ENCODE measurements at places on chromosomes 3 and 15.

- no peak for ATAC-seq
These were observed 3.5 kb downstream of the B3GALNT1 start for GRCh38 chr3:161101609-161102008.

GRCh38 chr3:50338965-50339364 lies 1.7 kb downstream of the RASSF1 start:
- ATAC-seq: no peak

GRCh38 chr3:28224430-28224829 lies 17.0 kb upstream of the CMC1 start:
- no peak for ATAC-seq

DNA sequence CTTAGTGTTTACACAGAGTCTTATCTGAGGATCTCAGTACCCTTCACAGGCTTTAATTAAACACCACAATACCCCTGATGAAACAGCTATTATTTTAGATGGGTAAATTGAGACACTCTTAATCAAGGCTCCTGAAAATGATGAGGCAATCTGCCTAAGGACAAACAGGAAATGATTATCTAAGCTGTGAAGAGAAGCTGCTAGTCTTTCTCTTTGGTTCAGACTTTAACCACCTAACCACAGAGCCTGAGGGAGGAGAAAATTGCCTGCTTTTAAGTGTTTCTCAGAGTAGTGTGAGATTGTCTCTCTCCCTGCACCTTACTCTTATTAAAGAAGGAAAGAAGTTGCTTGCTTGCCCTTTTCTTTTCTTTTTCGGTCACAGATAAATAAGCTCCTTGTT lies 364.3 kb upstream of the ADAMTS9 start:
- ATAC-seq: no peak

DNA sequence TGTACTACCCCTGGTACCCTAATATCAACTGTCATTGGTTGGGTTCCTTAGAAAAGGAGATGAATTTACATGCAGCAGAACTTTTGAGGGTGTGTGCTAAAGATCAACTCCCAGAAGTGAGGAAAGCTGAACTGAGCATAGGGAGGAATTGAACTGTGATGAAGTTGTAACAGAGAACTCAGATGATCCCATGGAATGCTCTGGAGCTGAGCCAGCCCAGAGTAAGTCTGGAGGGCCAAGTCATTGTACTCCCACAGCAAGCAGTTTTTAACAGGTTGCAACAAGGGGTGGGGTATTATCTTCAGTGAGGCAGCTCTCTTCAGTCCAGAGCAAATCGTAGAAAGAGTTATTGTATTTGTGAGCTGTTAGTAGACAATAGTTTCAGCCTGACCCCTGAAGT lies 572.3 kb downstream of the PYDC2 start:
- no peak for ATAC-seq

DNA sequence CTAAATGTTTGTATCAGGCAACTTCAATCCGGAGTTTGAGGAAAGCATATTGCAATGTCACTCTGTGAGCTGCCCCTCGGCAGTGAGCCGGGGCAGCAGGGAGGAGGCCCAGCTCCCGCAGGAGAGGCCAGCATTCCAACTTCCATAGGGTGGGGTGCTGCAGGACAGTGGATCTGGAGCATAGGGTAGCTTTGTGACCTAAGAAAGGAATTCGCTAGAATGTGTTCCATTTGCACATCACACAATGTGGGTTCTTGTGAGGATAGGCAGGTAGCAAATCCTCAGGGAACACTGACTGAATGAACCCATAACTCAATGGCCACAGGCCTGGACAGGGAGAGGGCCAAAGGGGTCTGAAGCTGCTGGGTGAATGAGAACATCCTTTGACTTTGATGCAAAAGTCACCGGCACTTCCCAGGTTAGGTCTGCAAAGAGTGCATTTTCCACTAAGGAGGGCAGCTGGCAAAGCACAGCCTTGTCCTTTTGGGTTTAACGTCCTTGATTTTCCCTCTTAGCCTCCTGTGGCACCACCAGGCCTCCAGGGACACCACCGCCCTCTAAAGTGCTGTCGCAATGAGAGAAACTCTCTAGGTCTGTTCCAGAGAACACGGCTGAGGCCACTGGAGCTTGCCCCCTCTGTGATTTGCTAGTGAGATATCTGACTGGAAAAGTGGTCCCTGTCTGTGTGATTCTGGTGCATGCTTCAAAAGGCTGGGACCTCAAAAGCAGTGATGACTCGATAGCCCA lies 36.2 kb downstream of the GABRB3 start:
- ATAC-seq: no peak

DNA sequence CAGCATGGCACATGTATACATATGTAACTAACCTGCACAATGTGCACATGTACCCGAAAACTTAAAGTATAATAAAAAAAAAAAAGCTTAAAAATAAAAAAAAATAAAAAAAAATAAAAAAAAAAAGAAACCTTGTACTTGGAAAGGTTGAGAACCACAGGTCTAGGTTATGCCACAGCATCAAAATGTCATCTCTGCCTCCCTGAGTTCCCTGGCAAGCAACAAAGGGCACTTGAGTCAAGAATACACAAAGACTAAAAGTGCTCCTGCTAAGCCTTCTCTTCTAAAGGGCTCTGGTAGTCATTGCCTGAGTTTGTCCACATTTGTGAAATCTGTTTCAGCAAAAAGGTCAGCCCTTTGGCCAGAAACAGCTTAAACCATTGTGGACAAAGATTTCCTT lies 395.8 kb upstream of the CCDC54 start:
- ATAC-seq: no peak

- ATAC-seq: peak; percentile 76
These were observed 14.6 kb downstream of the HEMK1 start for GRCh38 chr3:50583897-50584296.

DNA sequence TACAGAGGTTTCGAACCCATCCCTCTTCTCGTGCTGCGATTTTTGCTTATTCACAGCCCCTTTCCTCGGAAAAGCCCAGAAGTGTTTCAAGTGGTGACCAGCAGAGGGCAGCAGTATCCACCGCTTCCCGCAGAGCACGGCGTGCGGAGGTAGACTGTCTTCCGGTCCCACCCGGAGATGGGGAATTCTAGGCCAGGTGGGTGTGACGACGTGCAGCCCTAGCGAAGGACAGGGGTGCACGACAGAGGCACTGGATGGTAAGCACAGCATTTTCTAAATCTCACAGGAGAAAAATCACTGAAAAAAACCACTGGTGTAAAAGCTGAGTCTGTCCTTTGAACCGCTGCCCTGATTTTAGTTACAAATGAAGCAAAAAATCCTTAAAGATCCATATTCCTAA lies 7.4 kb upstream of the PSMD6 start:
- peak; percentile 53 for ATAC-seq

GRCh38 chr3:111881480-111881879 lies 22.4 kb downstream of the PHLDB2 start:
- ATAC-seq: no peak

DNA sequence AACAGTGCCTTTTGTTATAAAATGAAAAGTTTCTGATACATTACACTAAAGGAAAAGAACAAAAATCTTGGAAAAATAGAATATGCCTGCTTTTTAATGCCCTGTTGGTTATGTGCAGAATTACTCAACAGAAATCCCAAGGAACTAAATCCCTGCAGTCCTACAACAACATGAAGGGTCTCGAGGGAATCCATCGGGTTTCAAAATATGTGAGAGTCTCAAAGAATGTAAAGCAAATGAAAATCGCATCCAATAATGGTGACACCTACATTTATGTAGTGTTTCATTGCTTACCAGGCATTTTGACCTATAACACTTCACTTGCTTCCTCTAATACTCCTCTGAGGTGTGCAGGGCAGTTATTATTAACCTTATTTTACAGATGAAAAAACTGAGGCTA lies 411.3 kb downstream of the FOXP1 start:
- no peak for ATAC-seq

DNA sequence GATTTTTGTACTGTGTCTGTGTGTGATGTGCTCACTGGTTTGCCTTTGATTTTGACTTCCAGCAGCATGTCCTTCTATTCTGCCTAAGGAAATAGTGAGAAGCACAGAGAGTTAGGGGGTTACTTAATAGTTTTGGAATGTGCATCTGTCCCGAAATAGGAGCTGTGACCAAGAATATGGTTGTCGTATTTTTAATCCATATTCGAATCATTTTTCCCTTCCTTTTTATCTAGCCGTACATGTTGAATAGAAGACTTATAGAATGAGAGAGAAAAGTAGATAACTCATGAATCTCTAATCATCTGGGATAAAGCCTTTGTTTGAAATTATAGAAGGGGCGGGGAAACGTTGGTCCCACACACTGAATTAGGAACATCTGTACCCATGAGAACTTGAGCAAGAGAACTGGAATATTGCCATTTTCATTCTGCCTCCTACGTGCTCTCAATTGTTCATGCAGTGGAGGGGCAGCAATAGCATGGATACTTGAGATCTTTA lies 23.6 kb downstream of the CRTC3 start:
- ATAC-seq: peak; percentile 77

GRCh38 chr15:38474155-38474757 lies 20.3 kb downstream of the FAM98B start:
- peak; percentile 58 for ATAC-seq

DNA sequence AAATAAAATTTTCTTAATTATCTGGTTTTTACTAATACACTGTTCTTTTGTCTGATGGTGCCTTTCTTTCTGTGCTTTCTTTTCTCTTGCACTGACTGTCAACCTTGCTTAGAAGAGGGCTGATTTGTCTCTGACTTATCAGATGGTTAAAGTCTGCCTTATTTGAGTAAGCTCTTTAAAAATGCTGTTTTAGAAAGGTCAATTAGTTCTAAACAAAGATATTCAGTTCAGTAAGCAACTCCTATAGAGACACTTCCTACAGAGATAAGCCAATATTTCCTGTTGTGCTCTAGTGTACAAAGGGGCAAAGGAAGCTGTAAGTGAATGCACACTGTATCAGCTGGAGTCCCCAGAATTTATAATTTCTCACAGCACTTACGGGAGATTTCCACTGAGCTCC lies 153.4 kb upstream of the TSPAN3 start:
- ATAC-seq: no peak

DNA sequence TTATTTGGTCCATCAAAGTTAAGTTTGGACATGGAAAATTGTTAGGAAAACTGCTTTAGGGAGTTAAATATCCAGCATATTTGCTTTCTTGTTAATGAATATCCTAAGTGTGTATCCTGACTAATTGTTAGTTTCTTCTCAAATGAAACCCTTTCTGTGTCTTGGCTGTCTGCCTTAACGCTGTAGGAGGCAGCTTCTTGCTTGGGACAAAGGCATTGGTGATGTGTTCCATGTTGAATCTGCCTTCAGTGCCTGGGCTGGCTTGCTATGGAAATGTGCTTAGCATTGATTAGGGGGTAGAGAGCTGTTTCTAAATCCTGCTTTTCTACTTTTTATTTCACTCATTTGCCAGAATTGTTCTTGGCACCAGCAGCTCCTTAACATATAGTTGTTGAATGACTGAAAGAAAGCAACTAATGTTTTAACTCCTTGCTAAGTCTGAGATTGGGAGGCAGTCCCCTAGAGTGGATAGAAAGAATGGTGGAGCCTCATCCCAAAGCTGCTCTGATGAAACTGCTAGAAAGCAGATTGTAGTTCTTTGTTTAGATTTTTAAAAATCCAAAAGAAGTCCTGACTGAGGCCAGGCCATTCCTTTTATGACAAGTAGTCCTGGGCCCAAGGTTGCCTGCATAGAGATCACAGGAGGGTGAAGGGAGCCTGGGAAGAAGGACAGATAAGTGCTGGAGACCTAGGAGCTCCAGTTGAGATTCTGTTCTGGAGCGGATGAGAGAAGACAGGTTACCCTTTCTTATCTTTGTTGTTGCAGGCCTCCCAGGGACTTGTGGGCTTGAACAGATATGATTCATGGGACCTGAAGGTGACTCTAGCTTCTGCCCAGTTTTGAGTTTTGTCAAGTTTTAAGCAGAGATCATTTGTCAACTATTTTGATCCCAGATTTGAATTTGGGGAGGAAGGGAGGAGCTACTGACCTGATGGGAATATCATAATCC lies 39.3 kb downstream of the OXNAD1 start:
- no peak for ATAC-seq

DNA sequence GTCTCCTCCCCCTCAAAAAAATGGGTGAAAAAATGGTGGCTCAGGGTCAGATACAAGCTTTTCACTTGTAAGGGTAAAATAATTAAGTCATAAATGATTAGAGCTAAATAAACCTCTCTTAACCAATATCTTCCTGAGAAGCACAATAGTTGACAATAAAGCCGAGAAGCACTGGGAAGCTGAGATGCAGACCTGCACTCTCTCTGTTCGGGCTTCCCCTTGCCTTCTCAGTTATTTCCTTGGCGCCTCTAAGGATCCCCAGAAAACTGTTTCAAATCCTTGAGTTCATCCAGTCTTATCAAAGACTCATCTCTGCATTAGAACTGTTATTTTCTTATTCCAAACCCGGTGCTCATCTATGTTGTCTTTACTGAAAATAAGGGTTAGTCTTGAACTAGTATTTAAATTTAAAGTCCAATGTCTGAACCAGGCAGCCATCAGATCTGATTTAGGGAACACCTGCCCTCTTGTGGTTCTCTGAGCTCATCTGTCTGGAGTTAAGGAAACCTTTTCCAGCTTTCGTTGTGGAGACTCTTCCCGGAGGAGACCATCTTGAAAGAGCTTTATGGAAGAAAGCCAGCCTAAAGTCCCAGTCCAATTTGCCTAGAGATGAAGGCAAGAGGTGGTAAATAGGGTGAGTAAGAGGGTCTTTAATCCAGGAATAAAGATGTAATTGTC lies 256.4 kb upstream of the MCTP2 start:
- ATAC-seq: peak; percentile 39

- no peak for ATAC-seq
These were observed 165.7 kb downstream of the ZNF385D start for GRCh38 chr3:21585216-21585740.

DNA sequence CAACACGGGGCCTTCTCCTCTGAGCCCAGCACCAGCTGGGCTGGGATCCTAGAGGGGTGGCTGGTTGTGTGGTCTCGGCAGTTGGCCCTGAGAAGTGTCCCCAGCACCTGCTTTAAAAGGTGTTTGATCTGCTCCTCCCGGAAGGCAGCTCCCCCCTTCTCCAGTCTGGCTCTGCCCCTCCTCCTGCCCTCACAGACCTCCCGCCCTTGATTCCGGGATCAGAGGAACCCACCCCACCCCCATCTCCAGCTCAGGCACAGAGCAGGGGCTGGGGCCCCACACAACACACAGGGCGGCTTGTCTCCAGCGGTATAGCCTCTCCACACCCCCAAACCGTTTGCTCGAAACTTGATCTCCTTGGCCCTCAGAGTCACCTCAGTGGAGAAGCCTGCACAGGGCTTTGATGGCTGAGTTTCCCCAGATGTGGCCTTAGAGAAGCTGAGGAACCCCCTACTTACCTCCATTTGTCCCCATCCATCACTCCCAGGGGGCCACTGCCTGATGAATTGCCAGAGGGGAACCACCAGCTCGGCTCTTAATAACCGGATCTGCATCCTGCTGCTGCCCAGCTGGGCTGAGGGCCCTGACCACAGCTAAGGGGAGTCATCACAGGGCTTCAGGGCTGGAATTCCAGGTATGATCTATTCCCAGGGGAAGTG lies 6.4 kb upstream of the STRA6 start:
- ATAC-seq: no peak

All from gastroesophageal sphincter (tissue), 4 donors.